NCI-H69 (cell line): ENCODE measurements at places on chromosomes 7 and 10.

DNA sequence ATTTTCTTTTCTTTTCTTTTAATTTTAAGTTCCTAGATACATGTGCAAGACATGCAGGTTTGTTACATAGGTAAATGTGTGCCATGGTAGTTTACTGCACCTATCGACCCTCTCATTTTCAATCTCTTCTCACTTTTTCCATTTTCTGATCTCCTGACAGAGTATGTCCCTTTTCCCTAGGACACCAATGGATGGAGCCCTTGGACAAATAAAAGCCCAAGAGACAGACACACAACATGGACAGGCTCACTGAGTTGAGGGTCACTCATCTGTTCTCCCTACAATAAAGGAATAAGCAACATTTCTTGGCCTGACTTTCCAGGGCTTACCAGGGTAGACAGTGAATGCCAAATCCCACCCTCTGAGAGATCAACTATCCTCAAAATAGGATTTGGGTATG, 15.2 kb upstream of the UBE2D1 start:
- DNase-seq = no peak

- peak; percentile 70 for DNase-seq
These were observed 372.4 kb upstream of the LRGUK start for GRCh38 chr7:133754708-133755107.

DNA sequence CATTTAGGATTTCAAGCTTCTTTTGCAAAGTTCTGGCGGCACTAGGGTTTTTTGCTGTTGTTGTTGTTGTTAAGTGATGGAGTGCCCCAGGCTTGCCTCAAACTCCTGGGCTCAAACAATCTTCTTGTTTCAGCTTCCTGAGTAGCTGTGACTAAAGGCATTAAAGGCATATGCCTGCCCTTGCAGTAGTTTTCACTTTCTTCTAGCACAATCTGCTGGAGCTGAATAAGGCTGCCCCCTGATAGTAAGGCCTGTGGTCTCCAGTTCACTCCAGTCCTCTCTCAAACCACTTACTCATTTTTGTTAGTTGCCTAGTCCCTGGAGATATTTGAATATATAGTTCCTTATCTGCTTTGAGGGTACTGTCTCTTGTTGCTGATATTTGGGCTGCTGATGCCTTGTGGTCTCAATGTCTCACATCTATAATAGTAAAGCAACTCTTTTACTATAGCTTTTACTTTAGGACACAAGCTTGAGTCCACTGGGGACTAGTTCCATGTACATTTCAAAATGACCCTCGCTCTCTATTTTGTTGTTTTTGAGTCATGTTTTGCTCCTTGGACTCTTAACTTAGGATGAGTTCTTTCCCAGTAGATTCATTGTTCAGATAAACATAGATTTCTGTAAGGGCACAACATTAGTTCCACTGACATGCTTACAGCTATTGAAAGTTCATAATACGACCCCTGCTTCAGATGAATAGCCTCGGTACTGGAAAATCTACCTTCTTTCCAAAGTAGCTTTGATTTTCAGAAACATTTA, 25.5 kb downstream of the PHF14 start:
- no peak for DNase-seq

GRCh38 chr7:2728316-2729030, 40.5 kb downstream of the AMZ1 start:
- DNase-seq = no peak
